ENCODE measurements at places on chromosomes 11 and 22.

DNA sequence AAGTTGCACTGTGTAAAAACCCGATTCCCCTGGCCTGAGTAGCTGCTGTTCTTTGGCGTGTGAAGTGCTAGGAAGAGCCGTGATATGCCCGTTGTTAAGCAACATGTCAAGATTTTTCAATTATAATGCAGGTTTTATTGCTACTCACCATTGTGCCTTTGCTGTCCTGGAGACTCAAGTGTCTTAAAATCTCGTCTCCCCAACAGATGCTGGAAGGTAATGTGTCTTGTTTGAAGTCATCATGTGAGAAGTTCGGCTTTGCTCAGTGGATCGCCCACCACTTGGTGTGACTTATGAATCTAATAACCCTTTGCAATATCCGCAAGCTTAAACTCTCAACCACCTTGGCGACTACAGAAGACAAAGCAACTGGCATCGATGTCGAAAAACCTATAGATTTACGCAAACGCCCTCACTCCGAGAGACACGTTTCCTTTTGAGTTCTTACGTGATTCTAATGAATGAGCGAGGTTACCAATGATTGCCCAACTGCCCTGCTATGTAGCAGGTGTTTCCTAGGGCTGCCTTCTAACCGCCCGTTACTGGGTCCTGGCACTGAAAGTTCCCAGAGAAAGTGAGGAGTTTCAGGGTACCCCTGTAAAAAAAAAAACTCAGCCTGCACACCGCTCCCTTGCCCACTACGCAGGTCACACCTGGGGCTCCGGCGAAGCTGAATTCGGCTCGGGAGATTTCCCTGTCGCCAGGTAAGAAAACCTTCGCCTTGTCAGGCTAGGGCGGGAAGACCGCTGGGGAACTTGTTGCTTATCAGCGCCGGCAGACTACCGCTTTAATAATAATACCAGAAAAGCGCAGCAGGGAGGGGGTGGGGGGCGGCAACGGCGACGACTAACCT lies 21.2 kb upstream of the BDNF start:
- no peak for DNase-seq

DNA sequence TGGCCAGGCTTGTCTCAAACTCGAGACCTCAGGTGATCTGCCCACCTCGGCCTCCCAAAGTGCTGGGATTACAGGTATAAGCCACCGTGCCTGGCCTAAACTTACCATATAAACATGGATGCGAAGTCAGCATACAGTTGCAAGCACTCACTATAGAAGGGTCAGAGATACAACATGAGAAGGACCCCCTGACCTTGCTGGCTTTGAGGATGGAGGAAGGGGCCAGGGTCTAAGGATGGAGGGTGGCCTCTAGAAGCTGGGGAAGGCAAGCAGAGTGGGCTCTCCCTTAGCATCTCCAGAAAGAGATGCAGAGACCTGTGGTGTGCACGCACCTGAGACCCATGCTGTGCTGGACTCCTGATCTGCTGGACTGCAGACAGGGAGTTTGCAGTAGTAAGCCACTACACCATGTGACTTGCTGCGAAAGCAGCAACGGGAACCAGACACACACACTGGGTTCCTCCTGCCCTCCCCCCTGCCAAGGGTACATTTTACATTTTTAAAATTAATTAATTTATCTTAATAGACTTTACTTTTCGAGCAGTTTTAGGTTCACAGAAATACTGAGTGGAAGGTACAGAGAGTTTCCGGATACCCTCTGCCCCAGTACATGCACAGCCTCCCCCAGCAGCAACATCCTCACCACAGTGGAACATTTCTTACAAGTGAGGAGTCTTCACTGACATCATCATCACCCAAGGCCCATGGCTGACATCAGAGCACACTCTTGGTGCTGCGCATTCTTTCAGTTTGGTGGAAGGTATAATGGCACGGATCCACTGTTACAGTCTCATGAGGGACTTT lies 170.1 kb upstream of the B3GAT1 start:
- no peak for DNase-seq

GRCh38 chr11:26608507-26609146 lies 36.6 kb upstream of the MUC15 start:
- no peak for DNase-seq

- no peak for DNase-seq
These were observed 88.4 kb downstream of the UBASH3B start for GRCh38 chr11:122743949-122744348.

- no peak for DNase-seq
These were observed 42.1 kb upstream of the APLNR start for GRCh38 chr11:57279116-57279515.

DNA sequence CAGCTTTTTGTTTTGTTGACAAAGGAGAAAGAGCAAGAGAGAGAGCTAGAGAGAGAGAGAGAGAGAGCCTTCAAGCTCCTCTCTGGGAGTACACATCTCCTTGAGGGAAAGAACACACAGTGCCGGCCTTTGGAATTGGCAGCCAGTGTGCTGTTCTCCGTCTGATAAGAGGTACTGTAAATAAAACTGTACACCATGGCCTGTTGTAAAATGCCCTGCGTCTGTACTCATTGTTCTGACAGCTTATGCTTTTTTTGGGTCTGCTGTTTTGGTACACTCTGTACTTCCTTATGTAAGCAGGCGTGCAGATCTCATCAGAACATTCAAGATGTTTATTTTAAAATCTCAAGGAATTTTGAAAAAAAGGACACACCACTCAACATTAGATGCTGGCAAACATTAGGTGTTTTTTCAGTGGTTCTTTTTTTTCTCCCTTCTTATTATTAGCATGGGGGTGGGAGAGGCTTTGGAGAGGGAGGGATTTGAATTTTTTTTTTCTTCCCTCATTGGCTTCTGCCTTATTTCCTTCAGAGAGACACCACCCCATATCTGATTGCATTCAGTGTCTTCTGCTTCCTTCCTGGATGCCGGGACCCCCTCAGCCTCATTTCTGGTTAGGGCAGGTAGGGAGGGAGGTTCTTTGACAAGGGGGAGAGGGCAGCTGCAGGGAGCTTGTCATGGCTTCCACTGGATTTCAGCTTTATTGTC lies 116.8 kb upstream of the NNMT start:
- no peak for DNase-seq

GRCh38 chr11:898143-898511 lies 12.5 kb downstream of the CHID1 start:
- no peak for DNase-seq

DNA sequence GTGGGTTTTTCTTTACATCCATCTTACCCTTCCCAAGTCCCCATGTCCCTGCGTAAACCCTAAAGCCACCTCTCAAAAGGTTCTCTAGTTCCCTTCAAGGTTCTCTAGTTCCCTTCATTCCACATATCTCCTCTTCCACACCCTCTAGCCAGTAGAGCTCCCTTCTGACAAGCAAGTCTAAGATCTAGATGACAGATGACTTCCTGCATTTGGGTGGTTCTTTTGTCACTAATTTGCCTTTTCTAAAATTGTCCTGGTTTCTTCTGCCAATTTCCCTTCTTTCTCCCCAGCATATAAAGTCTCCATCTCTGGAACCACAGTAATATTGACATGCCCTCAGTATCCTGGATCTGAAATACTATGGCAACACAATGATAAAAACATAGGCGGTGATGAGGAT lies 7.8 kb downstream of the CD3E start:
- DNase-seq: no peak

GRCh38 chr11:119316729-119317591 lies at the start of gene MCAM:
TSS of gene MCAM (minus strand) at chr11:119317130. CDS start at chr11:119317101, 29 bp downstream.
- no peak for DNase-seq

GRCh38 chr11:110463153-110463552 lies 33.4 kb downstream of the FDX1 start:
- no peak for DNase-seq

DNA sequence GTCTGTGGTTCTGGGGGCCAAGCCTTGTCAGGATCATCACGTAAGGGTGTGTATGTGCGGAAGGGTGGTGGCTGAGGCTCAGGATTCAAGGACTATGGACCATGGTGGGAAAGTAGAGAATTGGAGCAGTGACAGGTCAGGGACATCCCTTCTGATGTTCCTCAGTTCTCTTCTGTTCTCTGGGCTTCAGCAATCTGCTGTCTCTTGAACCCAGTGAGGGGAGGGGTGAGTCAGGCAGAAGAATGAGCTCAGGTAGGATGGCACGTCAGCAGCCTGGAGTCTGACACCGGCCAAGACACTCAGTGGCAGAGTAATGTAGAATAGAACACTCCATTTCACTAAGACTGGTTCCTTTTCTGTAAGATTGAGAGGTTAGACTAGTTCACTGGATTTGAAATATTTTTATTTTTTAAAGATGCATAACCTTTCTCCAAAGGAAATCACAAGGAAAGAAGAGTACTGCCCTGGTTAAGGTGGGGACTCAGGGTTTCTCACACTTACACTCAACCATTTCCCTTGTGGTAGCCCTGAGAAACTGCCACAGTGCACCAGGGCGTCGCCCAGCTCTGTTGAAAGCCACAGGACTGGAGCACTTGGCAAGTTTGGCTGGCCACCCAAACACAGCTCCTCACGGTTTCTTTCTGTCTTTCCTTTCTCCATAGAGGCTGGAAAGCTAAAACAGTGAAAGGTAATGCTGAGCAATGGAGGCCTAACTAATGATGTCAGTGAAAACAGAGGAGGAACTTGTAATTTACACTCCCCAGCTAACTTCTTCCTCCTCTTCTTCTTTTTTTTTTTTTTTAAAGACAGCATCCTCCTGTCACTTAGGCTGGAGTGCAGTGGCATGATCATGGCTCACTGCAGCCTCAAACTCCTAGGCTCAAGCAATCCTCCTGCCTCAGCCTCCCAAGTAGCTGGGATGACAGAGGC lies 23.1 kb upstream of the MICAL2 start:
- DNase-seq: no peak

DNA sequence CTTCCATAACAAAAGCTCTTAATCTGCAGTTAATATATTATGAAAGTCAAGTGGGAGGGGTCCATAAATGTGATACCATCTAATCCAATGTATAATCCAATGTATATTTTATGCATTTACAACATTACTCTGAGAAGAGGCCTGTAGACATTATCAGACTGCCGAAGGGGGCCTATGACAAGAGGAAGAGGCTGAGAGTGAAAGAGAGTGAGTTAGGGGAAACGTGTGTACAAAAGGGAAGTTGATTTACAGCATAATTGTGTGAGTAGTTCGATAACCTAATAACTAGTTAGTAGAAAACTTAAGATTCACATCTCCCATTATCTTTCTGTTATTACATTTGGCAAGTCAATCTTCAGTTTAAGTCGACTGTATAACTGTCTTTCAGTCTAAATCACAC lies 86.6 kb downstream of the DDX10 start:
- DNase-seq: no peak

DNA sequence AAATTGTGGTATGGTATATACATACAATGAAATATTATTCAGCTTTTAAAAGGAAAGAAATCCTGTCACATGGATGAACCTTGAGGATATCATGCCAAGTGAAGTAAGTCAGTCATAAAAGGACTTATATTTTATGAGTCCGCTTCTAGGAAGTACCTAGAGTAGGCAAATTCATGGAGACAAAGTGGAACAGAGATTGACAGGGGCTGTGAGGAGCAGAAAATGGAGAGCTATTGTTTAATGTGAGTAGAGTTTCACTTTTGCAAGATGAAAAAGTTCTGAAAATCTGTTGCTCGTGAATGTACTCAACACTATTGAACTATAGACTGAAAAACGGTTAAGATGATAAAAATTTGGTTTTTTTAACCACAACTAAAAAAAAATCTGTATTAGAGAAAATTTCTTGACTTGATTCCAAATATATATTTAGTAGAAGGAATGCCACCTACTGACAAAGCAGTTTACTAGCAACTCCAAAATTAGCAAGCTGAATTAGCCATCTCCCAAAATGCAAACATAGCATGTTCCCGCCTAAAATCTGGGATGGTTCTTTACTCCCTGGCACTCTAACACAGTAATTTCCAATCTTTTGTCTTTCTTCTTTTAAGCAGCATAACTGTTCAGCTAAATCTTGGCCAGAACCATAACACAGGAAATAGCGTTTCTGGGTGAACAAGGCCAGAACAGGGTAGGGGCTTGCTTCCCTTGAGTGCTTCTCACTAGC lies 1.5 kb downstream of the UFD1 start:
- DNase-seq: no peak

DNA sequence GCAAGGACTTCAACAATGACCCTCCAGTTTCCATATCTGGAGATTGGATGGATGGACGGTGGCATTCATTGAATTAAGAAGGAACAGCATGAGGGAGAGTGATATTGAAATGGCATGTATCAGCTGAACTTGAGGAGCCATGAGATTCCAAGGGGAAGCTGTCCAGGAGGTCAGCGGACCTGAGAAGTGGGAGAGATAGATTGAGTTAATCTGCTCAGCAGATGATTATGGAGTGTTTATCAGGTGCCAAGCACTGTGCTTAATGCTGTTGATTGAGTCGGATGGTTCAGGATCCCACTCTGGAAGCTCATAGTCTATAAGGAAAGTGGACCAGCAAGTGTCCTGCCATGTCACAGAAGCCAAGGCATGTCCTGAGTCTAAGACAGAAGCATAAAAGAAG lies 581.3 kb downstream of the INSC start:
- no peak for DNase-seq

DNA sequence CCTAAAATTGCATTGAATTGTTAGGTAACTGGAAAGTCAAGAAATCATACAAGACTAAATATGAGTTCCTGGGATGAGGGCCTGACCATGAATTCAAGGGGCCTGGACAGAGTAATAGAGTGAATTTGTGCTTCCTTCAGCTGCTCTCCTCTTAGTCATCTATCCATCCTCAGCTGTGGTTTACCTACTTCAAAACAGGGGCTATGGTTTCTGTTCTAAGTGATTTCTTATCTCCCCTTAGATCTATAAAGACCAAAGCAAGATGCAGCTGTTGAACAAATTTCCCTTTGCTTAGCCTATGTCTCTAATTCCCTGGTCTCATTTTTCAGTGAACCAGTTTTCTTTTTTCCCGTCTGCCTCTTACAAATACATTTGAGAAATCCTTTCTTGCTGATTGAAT lies 428.5 kb downstream of the FAM181B start:
- DNase-seq: no peak
